Naive B cell (primary cell): ENCODE measurements at places on chromosomes 7 and 10.

GRCh38 chr10:119807960-119808697, 64.5 kb downstream of the MCMBP start:
- DNase-seq = peak; percentile 7

GRCh38 chr10:28806488-28806941, 129.2 kb downstream of the BAMBI start:
- DNase-seq = no peak

DNA sequence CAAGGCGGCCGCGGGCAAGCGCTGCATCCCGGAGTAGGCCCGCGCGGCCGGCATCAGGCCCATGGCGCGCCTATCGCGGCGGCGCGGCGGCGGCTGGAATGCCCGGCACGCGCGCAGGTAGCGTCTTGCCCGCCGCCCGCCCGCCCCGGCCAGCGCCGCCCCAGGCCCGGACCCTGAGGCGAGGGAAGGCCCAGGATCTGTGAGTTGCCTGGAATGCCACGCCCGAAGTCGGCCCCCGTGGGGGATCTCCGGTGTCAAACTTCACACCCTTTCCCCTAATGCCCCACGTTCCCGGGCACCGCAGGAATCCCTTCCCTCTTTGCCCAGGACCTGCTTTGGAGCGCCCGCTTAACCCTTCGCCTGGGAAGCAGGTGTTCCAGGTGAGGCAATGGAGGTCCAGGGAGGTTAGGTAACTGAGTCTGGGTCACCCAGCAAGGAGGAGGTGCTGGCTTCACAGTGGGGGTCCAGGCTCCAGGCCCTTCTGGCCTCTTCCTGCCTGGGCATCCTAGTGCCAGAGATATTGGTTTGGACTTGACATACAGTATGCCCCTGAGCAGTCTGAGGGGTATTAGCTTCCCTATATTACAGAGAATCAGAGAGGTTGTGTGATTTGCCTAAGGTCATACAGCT, 138.1 kb downstream of the ARHGAP22 start:
- no peak for DNase-seq

DNA sequence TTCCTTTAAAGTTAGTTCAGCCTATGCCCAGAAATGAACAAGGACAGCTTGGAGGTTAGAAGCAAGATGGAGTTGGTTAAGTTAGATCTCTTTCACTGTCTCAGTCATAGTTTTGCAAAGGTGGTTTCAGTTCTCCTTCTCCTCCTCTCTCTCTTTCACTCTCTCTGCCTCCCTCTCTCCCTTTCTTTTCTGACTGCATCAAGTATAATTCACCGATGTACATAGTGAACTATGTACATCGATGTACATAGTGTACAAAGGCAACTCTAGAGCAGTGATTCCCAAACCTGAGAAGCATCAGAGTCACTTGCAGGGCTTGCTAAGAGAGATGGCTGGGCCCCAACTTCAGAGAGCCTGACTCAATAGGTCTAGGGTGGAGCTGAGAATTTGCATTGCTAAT, 1259.7 kb downstream of the TYW1 start:
- no peak for DNase-seq

DNA sequence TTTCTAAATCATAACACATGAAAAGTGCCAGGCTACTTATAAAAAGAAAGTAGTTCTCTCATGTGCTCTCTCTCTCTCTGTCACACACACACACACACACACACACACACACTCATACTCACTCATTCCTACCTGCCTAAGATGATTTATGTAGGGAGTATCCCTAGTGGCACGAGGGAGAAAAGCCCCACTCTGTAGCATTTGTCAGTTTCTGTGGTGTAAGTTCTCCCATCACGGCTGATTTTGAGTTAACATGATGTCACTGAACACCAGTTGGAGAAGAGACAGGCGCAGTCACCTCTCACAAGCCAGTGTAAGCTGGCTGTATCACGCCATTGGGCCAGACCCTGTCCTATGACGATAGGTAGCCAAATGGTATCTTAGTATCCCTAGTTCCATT, 395.4 kb downstream of the SFMBT2 start:
- DNase-seq = no peak
